ENCODE measurements at places on chromosomes 1 and 21.

DNA sequence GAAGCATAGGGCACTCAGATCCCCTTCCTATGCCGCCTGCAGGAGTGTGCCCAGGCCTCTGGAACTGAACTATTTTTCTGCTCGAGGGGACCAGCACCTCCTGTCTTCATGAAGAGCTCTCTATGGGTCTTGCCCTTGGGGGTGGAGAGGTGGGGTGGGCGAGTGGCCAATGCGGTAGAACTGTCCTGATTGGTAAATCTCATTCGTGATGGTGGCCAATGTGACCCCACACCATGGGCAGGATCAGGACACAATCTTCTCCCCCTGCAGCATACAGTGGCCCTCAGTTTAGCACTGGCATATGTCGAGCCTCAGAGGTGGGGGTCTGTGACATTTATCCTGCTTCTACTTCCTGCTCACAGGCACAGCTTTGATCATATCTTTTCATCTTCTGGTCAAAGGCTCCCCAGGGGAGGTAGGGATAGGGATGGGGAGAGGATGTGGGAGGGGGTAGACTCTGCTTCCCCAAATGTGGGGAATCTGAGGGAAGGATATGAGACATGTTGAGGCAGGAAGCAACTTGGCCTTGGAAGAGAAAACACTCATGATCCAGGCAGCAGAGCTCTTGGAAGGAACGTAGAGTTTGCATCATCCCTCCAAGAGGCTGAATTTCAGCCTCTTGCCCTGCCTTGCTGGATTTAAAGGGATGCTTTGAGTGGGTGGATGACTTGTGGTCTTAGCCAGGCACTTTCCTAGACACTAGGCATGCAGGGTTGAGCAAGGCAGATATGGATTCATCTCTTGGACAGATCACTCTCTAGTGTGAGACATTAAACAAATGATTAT lies 81.8 kb downstream of the LAMC2 start:
- DNase-seq = no peak

- DNase-seq = no peak
These were observed 78.7 kb downstream of the PBX1 start for GRCh38 chr1:164637461-164638375.

GRCh38 chr1:86756062-86756406 lies 51.7 kb downstream of the SH3GLB1 start:
- DNase-seq = no peak

- no peak for DNase-seq
These were observed 74.8 kb upstream of the EDN2 start for GRCh38 chr1:41559331-41559730.

DNA sequence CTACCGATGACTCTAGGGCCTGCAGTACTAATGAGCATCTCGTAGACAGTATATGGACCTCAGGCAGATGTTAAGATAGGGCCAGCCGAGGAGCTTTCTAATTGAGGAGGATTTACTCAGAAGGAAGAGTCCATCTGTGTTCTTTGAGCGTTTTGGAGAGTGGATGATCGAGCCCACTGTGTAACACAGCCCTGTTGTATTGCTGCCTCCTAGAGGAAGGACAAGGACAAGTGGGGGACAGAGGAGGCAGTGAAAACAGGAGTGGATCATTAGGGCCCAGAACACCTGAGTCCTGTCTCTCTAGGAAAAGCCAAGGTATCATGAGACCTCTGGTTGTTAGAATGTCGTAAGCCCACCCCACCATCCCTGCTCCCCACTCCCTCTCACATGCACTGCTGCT lies 62.9 kb downstream of the TBX19 start:
- DNase-seq = no peak

DNA sequence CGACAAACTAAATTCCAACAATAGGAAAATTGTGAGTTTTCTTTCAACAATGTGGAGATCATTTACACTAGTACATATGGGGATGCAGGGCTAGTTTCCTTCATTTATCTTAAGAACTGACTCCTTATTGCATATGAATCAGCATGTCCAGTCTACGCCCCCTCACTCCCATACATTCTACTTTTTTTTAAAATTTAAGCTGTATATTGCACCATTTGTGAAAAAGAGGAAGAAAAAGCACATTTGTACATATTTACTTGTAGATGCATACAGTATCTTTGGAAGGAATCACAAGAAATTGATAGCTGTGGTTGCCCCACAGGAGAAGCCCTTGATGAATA lies 15.9 kb downstream of the VPS26C start:
- DNase-seq = peak; percentile 84

- DNase-seq = no peak
These were observed 174.0 kb upstream of the ATP1B1 start for GRCh38 chr1:168932539-168932938.

- DNase-seq = peak; percentile 74
These were observed 1.0 kb downstream of the ANGEL2 start for GRCh38 chr1:213014642-213015041.

DNA sequence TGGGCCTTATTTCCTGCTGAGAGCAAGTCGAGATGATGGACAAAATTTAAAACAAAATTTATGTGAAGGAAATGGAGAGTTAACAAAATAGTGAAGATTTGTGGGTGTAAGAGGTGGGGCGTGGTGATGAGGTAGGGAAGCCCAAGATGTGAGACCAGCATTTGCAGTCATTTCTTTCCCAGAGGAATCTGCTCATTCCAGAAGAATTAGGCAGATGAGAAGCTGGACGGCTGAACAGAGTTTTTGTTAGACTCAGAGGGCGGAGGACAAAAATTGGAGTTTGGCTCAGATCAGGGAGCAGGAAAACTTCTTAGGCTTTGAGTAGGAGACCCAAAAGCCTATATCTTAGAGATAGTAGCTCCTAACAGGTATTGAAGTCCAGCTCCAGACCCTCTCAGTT lies 65.3 kb downstream of the CAMTA1 start:
- DNase-seq = no peak

- DNase-seq = peak; percentile 66
These were observed 30.8 kb downstream of the RSPH1 start for GRCh38 chr21:42465008-42465802.

DNA sequence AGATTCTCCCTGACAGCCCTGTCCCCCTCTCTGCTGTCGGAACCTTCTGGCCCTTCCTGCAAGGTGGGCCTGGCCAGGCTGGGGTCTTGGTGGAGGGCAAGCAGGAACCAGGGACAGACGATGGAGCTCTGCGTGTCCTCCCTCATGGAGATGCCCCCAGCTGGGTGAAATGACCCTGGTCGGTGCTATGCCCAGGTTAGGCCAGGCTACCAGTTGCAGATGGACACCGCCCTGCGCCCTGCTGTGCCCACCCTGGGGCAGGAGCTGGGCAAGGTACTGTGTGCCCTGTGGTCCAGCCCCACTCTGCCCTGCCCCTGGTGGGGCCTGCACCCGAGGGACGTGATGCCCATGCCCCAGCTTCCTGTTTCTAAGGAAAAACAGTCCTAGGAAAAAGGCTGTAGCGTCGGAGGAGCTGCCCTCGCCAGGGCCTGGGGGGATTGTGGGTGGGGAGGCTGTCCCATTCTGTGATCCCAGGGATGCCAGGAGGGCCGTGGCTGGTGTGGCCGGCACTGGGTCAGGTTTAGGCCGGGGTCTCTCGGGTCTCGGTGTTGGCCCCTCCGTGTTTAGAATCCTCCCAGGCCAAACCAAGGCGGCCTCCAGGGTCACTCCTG lies 77.6 kb downstream of the MORN1 start:
- no peak for DNase-seq

- no peak for DNase-seq
These were observed 40.1 kb upstream of the GPR52 start for GRCh38 chr1:174407665-174408064.

DNA sequence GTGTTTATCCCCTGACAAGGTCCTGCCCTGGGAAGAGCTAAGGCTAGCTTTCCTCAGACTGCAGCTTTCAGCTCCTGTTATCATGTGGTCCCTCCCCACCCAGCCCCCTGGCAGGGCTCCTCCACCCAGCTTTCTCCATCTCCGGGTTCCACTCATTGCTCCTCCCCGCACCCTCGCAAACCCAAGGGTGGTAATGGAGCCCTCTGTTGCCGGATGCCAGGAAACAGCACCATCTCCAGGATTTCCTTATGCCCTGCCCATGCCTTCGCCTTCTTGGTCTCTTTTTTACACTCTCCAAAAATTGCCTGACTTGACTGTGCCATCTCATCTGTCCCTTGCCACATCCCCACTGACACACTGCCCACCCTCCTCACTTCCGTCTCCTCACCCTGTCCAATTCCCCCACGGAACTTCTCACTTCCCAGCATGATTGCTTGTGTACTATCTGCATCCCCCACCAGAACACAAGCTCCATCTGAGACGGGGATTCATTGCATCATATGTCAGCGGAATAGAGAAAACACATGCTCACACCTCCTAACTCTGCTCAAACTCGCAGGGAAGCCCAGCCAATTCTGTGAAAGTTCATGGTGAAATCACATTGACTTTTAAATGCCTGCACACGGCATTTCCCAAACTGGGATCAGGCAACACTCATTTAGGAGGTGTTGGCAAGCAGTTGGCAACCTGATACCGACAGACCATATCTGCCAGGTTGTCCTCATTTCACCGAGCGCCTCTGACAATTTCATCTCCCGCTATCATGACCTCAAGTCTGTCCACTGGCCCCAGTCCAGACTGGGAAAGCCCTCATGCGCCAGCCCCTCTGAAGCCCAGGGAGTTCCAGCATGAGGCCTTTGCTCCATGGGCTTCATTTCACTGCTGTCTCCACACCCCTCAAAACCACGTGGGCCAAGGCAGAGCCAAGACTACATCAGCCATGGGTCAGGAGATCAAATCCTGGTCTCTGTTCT lies 201.1 kb downstream of the MATN1 start:
- no peak for DNase-seq

DNA sequence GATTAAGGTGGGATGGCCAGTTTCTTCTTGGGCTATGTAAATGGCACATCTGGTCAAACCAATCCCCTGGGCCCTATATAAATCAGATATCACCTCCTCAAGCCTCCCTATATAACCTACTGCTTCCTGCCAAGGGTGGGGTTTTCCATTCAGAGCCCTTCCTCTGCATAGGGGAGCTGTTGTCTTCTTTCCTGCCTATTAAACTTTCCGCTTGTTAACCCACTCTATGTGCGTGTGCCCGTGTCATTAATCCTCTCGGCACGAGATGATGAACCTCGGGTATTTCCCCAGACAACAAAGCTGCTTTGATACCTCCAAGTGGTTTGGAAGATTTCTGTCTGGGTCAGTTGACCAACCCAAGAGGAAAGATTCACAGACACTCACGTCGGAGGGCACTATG lies 19.3 kb upstream of the SERTAD4 start:
- DNase-seq = no peak

GRCh38 chr21:35149698-35150097 lies 100.6 kb upstream of the RUNX1 start:
- DNase-seq = no peak
